Forelimb muscle (tissue), 1 donor: ENCODE measurements at places on chromosomes 3 and 15. TPM values are rescaled to one million over a fixed set of nuclear protein-coding genes. Genes with fewer than 3 reads are reported as not detected.

DNA sequence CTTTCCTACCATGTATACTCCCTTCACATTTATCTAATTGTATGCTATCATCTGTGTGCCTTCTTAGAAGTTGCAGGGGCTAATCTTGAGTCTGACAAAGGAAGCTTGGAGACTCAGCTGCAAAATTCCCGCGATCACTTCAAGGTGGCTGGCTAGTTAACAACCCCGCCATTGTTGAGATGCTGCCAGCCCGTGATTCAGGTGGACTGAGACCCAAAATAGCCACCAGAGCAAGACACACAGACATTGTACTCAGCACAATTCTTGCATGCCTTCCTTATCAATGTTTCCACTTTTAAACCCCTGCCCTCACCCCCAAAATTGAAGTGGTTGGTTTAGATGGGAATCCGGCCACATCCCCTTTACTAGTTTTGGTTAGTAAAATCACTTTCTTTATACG lies 225.8 kb upstream of the ZNF717 start:
- DNase-seq: no peak

DNA sequence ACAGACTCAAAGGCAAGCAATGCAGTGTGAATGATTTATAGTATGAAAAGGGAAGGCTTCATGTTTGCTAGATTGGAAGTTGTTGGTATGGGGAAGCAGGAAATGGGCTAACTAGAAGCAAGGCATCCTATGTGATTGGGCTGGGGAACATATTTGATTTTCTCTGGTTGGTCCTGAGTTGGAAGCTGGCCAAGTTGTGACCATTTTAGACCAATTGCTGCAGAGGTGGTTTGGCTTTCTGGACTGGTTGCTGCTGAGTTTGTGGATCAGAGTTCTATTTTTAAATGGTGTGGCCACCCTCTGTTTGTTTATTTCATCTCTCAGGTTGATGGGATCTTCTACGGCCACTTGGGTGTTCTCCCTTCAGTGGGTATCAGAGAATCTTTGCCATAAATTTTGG lies 39.7 kb downstream of the NUDT16 start:
- no peak for DNase-seq

ZMAT3 gene
- 5.7 TPM for polyA plus RNA-seq

IL5RA gene
- not detected for polyA plus RNA-seq

MAN2A2 gene
- 34.7 TPM for polyA plus RNA-seq

STARD9 gene
- 18.3 TPM for polyA plus RNA-seq

DNA sequence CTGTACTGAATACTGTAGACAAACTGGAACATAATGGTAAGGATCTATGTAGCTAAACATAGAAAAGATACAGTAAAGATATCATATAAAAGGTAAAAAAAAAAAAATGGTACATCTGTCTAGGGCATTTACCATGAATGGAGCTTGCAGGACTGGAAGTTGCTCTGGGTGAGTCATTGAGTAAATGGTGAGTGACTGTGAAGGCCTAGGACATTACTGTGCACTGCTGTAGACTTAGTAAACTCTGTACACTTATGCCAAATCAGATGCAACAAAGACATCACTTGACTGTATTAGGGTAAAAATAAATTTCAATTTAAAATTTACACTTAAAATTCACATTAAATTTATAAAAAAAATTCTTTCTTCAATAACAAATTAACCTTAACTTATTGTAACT lies 281.3 kb upstream of the LMCD1 start:
- no peak for DNase-seq

DNA sequence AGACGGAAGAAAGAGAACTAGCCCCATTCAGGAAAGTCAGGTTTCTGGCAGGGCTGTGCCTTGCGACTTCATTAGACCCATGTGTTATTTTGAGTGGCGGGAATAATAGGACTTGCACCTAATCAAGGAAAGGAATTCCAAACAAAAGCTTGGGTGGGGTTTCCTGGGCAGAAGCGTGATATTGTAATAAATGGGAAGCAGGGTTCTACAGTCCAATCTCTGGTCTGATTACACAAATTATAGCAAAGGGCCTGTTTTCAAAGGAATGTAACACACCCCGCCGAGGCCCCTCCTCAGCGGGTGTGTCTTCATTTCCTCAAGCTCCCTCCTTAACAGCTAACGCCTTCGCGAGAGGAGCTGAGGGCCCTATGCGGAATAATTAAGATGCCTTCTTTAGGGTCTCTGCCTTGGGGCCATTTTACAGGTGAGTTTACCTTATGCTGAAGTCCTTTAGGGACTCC lies 396.0 kb upstream of the C2CD4B start:
- no peak for DNase-seq

CDHR4 gene
- polyA plus RNA-seq: 0.25 TPM

DNA sequence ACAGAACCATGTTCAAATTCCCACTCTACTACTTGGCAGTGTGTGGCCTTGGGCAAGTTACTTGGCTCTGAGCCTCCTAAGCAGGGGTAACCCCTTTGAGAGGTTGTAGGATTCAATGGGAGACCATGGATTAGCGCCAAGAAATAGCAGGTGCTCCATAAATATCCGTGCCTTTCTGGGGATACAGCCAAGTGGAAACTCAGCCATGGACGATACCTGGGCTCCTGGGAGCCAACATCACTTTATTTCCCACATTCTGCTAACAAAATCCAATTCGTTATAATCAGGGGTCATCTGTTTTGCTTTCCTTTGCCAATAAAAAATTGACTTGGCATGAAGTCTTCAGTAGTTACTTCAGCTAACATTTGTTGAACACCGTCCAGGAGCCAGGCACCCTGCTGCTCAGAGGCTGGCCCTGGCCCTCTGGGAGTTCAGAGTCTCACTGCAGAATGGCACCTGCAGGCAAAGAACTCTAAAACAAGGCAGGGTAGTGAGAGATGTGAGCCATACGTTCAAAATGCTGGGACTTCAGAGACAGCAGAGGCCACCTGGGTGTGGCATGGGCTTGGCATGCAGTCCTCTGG lies 42.3 kb downstream of the ZDHHC19 start:
- DNase-seq: no peak

DNA sequence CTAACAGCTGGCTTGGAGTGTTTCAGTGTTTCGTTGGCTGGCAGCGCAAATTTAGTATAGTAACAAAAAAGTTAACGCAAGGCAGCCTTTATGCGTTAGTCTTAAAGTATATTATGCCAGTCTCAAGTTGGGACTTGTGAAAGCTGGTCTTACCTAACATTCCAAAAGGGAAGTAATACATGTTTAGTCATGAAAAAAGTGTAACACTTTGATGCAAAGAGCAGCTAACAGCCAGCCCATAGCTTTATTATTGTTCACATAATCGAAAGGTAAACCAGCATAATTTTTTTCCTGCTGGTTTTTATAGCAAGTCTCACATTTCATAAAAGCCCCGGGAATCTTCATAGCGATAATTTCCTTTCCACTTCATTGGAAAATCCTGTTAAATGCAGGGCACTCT lies 2.4 kb upstream of the GPR87 start:
- DNase-seq: no peak

- no peak for DNase-seq
These were observed 29.9 kb upstream of the ADPGK start for GRCh38 chr15:72813345-72814004.

PARP6 gene
- 68.0 TPM for polyA plus RNA-seq

PLS1 gene
- polyA plus RNA-seq: 0.61 TPM

- no peak for DNase-seq
These were observed 142.4 kb downstream of the EPHB1 start for GRCh38 chr3:134937256-134938028.

- no peak for DNase-seq
These were observed 157.7 kb downstream of the NECTIN3 start for GRCh38 chr3:111229301-111229700.

- DNase-seq: no peak
These were observed 724.1 kb downstream of the GRM7 start for GRCh38 chr3:7585052-7585451.

DNA sequence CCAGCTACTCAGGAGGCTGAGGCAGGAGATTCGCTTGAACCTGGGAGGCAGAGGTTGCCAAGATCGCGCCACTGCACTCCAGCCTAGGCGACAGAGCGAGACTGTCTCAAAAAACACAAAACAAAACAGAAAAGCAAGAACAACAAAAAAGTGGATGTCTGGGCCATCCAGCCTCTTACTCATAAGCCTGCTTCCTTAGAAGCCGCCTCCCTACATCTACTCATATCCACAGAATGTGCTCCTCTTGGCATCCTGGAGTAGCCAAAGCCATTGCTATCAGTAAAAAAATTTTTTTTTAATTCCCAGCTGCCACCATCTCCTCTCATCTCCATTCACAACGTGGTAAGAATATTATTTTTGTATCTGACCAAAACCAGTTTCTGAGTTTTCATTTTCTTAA lies 10.8 kb downstream of the ZSCAN2 start:
- no peak for DNase-seq

CEP63 gene
- polyA plus RNA-seq: 35.9 TPM

CTDSPL2 gene
- polyA plus RNA-seq: 35.8 TPM

FAM43A gene
- polyA plus RNA-seq: 15.0 TPM

BOC gene
- polyA plus RNA-seq: 44.4 TPM

SHC4 gene
- polyA plus RNA-seq: 2.3 TPM

DNA sequence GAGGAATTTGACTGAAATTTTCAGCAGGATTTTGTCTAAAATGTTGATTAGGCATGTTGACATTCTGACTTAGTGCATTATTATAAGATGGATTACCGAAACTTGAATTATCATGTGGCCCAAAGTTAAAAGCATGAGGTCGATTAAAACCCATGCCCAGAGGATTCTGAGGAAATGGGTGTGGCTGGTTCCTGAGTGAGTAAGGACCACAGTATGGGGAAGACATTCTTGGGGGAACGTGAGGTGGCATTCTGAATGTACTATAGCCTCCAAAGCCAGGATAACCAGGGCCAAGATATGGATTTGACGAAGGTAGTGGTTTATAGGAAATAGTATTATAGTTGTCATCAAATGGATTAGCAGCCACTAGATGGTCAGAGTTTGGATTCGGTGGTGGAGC lies 38.7 kb upstream of the DNAAF4 start:
- no peak for DNase-seq

CCDC13 gene
- 0.67 TPM for polyA plus RNA-seq

- no peak for DNase-seq
These were observed 22.3 kb downstream of the RPSA start for GRCh38 chr3:39428745-39429201.

- DNase-seq: no peak
These were observed 60.2 kb downstream of the MAP3K13 start for GRCh38 chr3:185423178-185423577.

IL20RB gene
- polyA plus RNA-seq: 1.3 TPM

OR4M2 gene
- not detected for polyA plus RNA-seq

DNA sequence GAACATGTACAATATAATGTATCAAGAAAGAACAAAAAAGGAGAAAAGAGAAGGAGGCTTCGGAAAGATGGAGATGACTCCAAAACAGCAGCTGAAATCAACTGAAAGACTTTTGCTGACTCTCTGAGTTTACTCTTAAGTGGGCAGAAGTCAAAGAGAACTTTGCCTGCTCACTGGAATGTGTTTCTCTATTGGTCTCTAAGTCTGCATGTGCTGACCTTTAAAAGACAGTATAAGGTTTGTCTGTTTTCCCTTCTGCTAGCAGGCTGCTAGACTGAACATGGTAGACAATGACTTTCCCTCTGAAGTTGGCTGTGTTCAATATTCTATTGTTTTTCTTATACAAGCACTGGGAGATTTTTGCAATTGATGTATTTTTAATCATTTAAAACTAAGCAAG lies 7.2 kb upstream of the MAP4 start:
- DNase-seq: no peak

SEC11A gene
- 321 TPM for polyA plus RNA-seq
